Glutamatergic neuron (in vitro differentiated cells): ENCODE measurements at places on chromosomes 7 and 10. TPM values are rescaled to one million over a fixed set of nuclear protein-coding genes. Genes with fewer than 3 reads are reported as not detected.

DNA sequence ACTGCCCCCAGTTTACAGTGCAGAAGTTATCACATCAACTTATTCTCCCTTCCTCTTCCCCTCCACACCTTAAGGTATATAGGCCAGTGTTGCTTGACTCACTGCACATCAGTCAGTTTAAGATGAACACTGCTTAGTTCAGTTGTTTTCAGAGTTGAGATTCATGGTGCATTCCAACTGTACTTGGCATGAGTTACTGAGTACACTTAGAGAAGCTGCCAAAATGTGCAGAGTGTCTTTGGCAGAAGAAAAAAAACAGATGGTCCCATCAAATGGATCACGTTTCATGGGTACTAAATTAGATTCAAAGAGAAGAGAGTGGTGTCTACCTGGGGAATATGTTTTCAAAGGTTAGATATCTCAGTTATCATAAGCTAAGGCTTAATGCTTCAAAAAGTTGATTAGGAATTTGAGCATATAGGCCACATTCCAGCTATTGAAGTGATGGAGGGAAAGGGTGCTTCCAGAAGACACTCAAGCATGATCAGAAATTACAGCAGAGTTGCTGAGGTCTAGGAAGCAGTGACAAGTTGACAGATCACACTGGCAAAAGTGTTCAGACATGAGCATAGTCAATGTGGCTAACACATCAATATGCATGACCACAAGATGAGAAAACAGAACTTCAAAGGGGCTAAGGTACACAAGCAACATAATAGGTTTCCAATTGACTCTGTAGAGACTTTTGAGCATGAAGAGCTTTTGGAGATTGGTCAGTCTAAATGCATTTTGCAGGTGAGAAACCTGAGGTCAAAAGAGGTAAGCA lies 579.2 kb upstream of the CELF2 start:
- no peaks in the 10 kb centered on the region for H3K36me3 ChIP-seq
- H3K27ac ChIP-seq = no peak overlapping the region
- H3K4me1 ChIP-seq = no peaks in the 10 kb centered on the region
- DNase-seq = no peak
- no peaks in the 10 kb centered on the region for H3K27me3 ChIP-seq

- peaks cover 1% of the 10 kb centered on the region for H3K27me3 ChIP-seq
- H3K4me1 ChIP-seq = peaks cover 7% of the 10 kb centered on the region
- H3K36me3 ChIP-seq = no peaks in the 10 kb centered on the region
Observed at GRCh38 chr10:127414024-127414423, 135.1 kb upstream of the NPS start.

DNA sequence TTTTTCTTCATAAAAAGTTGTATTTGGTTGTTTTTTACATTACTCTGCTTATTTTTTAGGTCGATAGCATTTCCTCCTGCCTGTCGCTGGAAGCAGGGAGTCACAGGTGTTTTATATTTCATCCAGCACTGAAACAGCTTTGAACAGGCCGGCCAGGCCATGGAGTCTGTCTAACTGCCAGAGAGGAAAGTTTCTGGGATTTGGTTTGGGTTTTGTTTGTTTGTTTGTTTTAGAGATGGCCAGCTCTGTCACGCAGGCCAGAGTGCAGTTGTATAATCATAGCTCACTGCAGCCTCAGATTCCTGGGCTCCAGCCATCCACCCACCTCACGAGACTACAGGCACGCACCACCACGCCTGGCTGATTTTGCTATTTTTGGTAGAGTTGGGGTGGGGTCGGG lies 23.4 kb downstream of the PROSER2 start:
- no peak for DNase-seq
- H3K27me3 ChIP-seq = peaks cover 2% of the 10 kb centered on the region
- H3K36me3 ChIP-seq = no peaks in the 10 kb centered on the region

DNA sequence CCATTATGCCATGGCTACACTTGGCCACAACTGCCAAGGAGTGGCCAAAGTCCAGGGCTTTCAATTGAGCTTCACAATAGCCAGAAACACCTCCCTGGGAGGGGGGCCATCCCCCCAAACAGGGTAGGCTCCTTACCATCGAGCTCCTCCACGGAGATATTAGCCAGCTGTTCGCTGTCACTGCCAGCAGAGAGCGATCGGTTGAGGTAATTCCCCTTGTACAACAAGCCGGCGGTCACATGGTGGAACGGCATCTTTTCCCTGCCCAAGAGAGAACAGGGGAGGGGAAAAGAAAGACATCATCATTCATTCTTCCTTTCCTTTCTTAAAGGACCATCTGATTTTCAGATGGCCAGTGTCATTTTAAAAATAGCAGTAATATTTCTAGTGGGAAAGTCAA lies 133.6 kb downstream of the CALN1 start:
- no peaks in the 10 kb centered on the region for H3K4me1 ChIP-seq
- DNase-seq = no peak
- no peak overlapping the region for H3K4me3 ChIP-seq
- no peak overlapping the region for H3K27ac ChIP-seq

GRCh38 chr10:114166043-114166442 lies 8.0 kb downstream of the CCDC186 start:
- no peak overlapping the region for H3K27ac ChIP-seq
- peaks cover 2% of the 10 kb centered on the region for H3K27me3 ChIP-seq
- H3K4me3 ChIP-seq = no peak overlapping the region
- no peaks in the 10 kb centered on the region for H3K4me1 ChIP-seq

DNA sequence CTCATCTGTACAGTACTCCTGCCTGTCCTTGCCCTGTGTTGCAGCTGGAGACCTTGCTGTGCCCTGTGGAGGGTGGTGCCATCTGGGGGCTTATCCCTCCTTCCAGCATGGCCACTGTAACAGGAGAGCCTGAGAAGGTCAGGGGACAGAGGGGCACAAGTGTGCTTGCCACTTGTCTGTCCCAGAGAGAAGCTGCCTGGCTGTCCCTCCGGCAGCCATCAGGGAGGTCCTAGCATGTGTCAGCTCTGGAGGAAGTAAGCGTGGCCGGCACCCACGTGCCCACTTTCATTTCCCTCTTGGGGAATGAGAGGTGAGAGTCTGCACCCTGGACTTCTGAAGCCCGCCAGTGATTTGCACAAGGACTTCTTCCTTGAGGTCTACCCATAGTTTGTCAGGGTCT lies 97.0 kb upstream of the PPIF start:
- H3K36me3 ChIP-seq = peaks cover 5% of the 10 kb centered on the region
- no peak for DNase-seq
- H3K4me3 ChIP-seq = no peak overlapping the region
- H3K27ac ChIP-seq = no peak overlapping the region

DNA sequence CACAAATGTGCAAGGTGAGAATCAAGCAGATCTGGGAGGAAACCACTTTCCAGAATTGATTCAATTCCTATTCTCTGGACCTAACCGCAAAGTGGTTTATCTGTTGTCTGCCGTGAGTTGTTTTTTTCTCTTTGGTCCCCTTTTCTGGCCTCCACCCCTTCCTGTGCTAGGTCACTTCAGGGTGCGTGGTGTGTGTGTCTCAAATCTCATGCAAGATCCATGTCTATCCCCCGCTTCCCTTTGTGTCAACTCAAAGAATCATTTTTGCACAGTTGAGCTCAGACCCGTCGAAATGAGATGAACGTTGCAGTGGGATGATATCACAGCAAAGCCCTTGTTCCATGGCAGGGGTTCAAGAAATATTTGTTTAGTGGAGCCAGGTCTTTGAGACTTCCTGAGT lies 184.5 kb downstream of the GATA3 start:
- no peak overlapping the region for H3K4me3 ChIP-seq
- H3K27me3 ChIP-seq = peaks cover 2% of the 10 kb centered on the region
- H3K4me1 ChIP-seq = no peaks in the 10 kb centered on the region
- no peak overlapping the region for H3K27ac ChIP-seq
- H3K36me3 ChIP-seq = no peaks in the 10 kb centered on the region

DNA sequence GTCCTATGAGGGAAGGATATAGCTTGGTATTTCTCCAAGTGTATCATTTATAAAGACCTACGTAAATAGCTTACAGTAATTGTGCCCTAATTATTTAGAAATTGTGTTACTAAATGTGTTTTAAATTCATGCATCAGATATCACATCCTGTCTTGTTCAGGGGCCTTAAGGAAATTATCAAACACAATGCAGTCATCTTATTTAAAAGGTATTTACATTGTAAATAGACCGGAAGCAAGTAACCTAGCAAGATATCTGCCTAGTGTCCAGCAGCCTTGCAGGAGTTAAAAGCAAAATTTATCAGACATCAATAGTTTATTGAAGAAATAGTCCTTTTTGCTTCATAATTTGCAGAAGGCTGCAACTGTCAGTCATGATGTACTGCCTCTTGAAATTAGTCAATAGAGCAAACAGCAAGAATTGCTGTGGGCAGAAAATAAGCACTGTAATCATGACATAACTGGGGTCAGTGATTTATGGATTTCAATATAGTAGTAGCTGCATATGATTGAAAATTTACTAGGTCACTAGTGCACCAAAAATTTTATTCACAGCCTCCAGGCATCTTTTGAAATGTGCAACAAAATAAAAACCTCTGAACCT lies 23.1 kb downstream of the GLRX3 start:
- H3K27me3 ChIP-seq = peaks cover 1% of the 10 kb centered on the region
- peaks cover 6% of the 10 kb centered on the region for H3K36me3 ChIP-seq
- peaks cover 2% of the 10 kb centered on the region for H3K4me1 ChIP-seq
- no peak for DNase-seq

GRCh38 chr7:31772211-31772610 lies 85.2 kb downstream of the PPP1R17 start:
- H3K36me3 ChIP-seq = peaks cover 8% of the 10 kb centered on the region
- H3K27me3 ChIP-seq = peaks cover 7% of the 10 kb centered on the region
- no peaks in the 10 kb centered on the region for H3K4me1 ChIP-seq

The HGF gene
- not detected for total RNA-seq

The ANKRD7 gene
- not detected for total RNA-seq

The CHN2 gene
- 63.2 TPM for total RNA-seq

The GPR15LG gene
- not detected for total RNA-seq

The NPC1L1 gene
- not detected for total RNA-seq
